ENCODE measurements at places on chromosomes 5 and 9.

- no peak for DNase-seq
Observed at GRCh38 chr9:8278048-8278447, 478.5 kb upstream of the DMAC1 start.

- DNase-seq, result no peak
Observed at GRCh38 chr5:37146896-37147295, 102.3 kb downstream of the CPLANE1 start.

DNA sequence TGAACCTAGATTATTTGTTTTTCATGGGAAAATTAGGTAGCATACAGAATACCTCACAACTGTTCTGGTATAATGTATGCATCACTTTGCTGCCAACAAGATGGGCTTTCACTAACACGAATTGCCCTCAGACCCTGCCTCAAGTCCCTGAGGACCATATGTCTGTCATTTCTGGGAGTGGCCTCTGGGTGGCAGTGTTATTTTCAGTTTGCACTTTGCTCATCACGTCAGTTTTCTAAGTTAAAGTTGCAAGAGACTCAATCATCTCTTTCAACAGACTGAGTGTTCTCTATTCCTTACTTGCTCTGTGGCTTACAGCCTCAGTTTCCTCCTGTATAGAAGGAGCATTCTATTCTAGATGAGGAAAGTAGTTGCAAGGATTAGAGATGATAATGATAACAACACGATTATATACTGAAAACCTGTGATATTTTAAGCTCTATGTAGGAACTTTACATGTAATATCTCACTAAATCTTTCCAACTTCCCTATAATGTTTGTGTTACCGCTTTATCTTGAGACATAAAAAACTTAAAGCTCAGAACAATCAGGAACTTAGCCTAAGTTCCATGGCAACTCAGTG, 55.7 kb downstream of the TSSK1B start:
- DNase-seq, result peak; percentile 49

DNA sequence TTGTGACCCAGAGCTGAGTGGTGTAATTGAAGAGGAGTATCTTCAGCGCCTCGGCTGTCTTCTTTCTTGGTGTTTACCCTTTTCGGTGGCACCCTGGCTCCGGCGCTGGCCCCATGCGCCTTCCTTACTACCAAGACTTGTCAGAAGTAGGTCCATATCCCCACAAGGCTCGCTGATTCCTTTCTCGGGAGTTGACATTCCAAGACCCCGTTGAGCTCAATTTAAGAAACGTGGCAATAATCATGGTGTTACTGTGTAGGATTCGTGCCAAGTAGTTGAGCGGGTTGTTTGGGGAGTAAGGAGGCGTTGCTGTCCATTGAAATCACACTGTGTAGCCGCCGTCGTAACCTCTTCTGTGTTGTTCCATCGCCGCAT, 795 bp downstream of the NDUFAF2 start:
- DNase-seq, result no peak

DNA sequence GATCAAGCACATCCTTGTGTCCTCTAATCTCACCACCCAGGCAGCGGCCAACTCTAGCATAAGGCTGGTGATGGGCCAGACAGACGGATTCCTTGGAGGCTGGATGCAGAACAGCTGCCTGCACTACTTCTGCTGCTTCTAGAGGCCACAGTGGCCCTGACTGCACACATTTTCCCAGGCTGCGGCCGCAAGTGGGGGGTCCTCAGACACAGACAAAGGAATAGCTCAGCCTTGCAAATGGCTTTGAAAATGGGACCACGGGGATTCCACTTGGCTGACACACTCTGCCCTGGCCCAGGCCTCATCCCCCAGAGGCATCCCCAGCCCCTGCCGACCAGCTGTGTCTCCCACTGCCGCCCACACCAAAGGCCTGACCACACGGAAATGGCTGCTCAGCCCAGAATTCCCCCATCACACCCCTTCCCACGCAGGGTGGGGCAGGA, 540.8 kb downstream of the BNC2 start:
- DNase-seq, result no peak

GRCh38 chr5:62720031-62720441, 141.4 kb downstream of the LRRC70 start:
- no peak for DNase-seq

GRCh38 chr9:26231391-26231790, 553.1 kb upstream of the TUSC1 start:
- no peak for DNase-seq

DNA sequence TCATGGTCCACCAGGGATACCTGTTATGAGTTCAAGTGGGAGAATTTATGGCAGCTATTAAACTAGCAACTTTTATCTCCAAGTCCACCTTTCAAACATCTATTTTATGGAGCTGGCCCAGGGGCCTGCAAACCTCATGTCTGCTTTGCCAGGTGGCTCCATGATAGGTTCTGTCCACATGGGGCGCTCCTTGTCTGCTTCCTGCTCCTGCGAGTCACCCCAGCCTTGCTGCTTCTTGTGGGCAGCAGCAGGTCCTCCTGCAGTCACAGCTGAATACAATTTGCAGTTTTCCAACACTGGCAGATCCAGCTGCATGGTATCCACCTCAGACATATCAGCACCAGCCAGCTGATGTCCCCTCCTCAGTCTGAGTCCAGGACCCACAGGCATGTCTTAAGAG, 39.6 kb upstream of the FRRS1L start:
- no peak for DNase-seq

DNA sequence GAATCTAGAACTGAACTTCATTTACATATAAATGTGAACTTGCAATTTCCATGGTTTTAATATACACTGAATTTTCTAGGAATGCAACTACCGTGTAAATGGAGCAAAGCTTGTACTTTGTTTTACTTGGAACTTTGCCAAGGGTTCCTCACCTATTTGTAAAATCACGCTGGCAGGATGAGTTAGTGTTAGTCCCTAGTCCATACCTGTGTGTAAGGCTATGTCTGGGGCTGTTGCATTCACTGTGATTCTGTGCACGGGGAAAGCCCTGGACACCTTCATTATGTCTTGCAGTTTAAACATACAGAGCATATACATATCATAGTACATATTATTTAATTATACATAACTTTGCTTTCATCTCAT, 119.9 kb downstream of the PAX5 start:
- no peak for DNase-seq

- no peak for DNase-seq
Observed at GRCh38 chr5:168342985-168343384, 51.5 kb downstream of the WWC1 start.

DNA sequence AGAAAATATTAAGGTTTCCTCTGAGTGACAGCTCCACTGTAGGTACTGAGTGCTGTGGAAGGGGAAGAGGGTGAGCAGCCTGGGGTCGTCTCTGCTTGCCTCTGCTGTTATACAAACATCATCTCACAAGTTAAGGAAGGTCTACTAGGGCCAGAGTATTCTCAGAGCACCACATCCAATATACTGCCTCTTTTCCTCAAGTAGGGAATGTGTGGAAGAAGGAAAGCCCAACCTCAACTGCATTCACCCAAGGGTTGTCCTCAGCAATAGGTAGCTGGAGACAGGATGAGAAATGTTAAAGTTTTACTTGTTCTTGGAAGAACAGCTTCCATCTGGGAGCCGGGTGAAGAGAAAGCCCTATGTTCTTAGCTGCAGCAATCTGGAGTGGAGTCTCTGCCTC, 1062.3 kb upstream of the CDH10 start:
- no peak for DNase-seq

GRCh38 chr5:154132718-154133307, 57.7 kb upstream of the GALNT10 start:
- DNase-seq, result no peak

DNA sequence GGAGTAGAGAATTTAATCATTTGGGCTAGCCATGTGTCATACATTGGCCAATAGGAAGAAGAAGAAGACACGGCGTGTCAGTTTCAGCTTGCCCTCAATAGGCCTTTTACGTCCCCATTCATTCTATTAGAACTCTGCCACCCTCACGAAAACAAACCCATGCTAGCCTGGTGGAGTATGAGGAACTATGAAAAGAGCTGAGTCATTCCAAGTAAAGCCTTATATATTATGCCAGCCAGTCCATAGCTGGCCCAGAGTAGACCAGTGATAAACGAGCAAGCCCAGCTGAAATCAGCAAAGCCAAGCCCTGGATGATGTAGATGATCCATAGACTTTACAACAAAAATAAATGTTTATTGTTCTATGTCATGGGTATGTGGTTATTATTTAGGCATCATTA, 895.1 kb downstream of the TLE1 start:
- DNase-seq, result no peak

DNA sequence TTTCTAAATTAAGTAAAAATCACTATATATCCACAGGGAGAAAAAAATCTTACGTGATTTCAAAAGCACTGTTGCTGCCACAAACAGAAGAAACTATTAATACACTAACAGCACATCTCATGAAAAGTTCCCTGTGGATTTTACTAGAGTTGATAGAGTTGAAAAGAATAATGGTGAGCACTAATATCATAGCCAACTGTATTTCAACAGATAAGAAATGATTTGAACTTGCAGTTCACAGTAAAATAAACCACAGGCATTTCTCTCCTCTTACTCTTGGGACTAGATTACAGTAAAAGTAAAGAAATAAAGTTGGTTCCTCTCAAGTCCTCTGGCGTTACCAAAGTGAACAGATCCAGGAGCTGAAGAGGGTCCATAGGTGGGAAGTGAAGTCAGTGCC, 27.9 kb downstream of the AGTPBP1 start:
- no peak for DNase-seq

- DNase-seq, result no peak
Observed at GRCh38 chr9:15068261-15068660, 158.0 kb upstream of the FREM1 start.

DNA sequence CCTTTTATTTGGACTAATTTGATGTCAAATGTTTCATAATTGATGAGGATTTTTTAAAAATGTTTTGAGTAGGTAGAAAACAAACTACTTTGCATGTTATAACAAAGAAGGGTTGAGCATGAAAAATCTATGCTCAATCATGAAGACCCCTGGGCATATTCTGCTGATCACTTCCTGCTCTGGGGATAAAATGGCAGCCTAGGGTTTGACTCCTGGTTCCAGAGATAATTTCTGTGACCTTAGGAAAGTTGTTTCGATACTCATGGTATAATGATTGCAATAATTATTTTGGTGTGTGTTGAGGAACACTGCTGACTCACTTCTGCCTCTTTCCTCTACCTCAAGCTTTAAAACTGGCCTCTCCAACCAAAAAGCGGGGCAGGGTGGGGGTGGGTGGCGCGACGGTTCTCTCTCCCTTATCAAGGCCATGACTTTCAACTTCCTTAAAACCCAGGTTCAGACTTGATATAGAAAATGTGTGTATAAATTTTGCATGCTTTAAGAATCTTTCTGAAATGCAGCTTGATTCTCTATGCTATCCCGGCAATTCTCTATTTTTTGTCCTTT, 6.0 kb upstream of the PIP5K1B start:
- DNase-seq, result no peak

- no peak for DNase-seq
Observed at GRCh38 chr9:72428329-72428728, 63.3 kb upstream of the ZFAND5 start.

DNA sequence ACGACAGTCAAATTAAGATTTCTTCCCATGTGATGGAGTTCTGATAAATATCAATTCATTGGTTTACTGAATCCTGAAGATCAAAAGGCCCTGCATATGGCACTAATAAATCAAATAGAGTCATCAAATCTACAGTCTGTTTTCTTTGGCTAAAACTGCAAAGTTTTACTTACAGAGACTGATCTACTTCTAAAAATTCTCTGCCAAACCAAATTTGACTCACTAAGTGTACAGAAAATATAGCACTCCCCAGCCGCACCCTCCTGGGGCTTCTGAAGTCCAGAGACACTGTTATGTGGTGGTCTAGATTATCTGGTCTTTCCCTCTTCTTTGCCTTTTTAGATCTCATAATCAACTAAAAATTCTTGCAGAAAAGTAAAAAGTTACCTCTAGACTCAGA, 237.7 kb downstream of the MLLT3 start:
- peak; percentile 77 for DNase-seq

GRCh38 chr5:103941596-103941995, 379.0 kb upstream of the NUDT12 start:
- peak; percentile 17 for DNase-seq

- no peak for DNase-seq
Observed at GRCh38 chr5:111320953-111321352, 96.8 kb downstream of the CAMK4 start.

DNA sequence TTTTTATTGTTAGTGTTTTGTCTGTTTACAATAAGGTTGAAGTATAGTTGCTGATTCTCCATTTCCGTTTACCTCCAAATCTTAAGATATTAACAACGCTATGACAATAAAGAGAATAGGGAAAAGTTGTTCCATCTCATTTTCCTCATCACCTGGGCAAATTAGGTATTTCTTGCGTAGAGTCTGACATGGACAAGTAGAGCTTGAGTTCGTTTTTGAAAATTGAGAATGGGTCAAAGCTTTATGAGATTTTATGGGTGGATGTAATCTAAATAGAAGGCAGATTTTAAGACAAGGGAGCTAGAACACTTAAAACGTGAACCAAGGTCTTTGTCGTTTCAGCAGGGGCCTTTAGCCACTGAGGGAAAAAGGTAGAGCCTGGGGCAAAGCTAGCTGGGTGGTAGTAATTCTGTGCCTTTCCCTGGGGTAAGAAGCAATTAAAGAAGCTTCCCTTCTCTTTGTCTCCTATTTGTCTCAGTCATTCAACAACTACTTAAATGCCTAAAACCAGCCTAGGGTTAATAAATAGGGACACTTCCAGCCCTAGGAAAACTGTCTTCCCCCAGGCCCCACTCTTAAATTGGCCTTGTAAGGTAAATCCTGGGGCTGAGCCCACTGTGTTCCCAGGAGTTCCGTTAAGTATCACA, 551 bp upstream of the CAAP1 start:
- no peak for DNase-seq

DNA sequence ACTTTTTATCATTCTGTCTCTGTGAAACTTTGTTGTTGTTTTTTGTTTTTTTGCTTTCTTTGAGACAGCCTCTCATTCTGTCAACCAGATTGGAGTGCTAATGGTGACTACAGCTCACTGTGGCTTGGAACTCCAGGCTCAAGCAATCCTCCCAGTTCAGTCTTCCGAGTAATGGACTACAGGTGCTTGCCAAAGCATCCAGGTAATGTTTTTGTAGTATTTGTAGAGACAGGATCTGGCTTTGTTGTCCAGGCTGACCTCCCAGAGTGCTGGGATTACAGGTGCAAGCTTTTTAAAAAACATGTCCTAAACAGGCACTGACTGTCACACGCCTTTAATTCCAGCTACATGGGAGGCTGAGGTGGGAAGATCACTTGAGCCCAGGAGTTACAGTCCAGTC, 235.1 kb downstream of the MEF2C start:
- DNase-seq, result no peak

GRCh38 chr5:153964191-153964879, 74.4 kb downstream of the FAM114A2 start:
- DNase-seq, result no peak

DNA sequence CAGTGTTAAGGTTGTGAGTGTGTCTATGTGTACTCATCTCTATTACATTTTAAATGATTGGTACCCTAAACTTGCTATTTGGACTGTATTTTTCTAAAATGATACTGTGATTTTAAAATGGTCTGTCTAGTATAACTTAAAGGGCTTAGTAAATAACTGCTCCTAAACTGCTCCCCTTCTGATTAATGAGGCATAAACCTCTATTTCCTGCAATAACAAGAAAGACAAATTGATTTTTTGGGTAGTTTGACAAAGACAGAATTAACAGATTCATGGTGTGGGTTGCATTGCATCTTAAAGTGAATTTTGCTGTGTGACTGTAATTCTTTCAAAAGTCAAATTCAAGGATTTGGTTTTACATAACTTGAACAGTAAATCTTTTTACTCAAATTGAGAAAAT, 8.1 kb upstream of the LRRTM2 start:
- DNase-seq, result no peak
